ENCODE measurements at places on chromosomes 1 and 21.

- no peak for ATAC-seq
These were observed 40.0 kb upstream of the RGS7 start for GRCh38 chr1:241396747-241397681.

- ATAC-seq, result peak; percentile 93
These were observed 24.5 kb upstream of the PPP2R5A start for GRCh38 chr1:212260557-212261355.

GRCh38 chr1:10007169-10007568 lies 10.1 kb downstream of the RBP7 start:
- ATAC-seq, result no peak

DNA sequence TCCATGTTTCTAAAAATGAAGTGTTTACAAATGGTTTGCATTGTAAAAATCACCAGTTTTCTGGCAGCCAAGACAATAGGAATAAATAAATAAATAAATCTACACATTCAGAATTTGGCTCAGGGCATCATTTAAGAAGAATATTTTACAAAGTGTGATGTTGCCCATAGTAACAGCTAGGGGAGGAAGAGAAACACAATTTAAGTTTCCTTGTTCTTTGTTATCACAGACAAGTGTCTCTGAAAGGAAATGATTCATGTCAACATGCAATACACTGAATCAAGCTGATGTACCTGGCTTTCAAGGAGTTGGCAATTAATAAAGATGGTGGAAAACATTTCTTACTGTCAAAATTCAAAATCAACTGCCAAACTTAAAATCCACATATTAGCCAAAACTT lies 74.7 kb downstream of the LHX8 start:
- no peak for ATAC-seq
